ENCODE measurements at places on chromosomes 5 and 9.

DNA sequence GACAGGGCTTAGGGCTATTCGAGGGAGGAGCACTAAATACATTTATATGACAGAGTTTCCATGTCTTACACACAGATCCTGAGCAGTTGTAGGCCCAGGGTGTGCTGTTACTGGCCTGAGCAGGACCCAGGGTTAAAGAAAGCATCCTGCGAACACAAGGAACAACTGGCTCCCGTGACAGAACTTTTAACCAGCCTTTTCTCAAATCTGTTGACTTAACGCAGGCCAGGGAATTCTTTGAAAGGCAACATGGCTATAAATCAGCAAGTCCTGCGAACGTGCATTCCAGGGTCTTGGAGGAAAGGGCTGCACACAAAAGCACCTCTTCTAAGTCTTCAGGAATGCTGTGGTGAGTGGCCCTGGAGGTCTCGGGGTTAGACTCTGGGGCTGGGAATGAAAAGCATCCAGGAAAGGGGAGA is 45.2 kb upstream of the ANKRD55 start:
- DNase-seq, result no peak

GRCh38 chr9:112559629-112560413 is 73.2 kb downstream of the KIAA1958 start:
- DNase-seq, result no peak

- no peak for DNase-seq
Observed at GRCh38 chr9:40927260-40927631, 201.2 kb downstream of the FOXD4L6 start.

DNA sequence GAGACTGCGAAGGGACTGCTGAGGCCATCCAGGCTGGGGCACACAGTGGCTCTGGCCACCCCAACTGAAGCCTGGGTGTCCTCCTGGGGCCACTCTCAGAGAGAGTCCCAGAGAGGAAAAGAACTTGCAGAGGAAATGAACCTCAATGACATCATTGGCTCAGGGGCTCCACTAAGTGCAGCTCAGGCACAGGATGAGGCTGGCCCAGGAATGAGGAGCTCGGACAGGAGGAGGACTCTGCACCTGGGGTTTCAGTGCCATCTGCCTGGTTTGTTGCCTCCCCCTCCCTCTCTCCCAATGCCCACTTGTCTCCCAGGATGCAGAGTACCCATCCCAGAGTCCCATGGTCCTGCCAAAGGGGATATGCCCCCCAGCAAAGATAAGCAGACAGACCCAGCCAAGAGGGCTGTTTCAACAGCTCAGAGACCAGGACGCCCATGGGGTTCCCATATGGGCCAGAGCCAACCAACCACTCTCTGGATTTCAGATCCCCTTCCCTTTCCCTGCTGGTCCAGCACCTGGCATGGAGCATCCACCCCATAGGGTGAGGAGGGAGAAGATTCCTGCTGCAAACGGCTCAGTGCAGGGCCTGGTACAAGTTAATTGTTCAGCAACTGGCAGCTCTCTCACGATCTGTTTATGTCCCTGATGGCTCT is 26.9 kb upstream of the OLFM1 start:
- DNase-seq, result no peak

DNA sequence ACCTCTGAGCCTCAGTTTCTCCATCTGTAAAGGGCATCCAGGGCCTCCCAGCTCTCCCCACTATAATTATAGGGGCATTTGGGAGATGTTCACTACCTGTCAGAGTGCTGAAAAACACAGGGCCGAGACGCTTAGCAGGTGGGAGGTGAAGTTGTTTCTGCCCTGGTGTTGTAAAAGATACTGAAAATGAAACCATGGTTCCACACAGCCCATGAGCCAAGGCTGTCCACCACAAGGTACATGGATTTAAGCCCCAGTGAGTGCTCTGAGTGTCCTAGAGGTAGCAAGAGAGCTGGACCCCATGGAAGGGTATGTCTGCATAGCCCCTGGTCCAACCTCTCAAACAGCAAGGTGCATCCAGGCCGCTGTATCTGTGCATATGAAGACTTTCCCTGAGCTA is 137.5 kb downstream of the C5orf15 start:
- DNase-seq, result no peak

- peak; percentile 77 for DNase-seq
Observed at GRCh38 chr9:131349881-131350563, 43.9 kb upstream of the PRRC2B start.

- no peak for DNase-seq
Observed at GRCh38 chr9:133321411-133321935, 14.5 kb downstream of the SURF6 start.
